ENCODE measurements at places on chromosomes 11 and 22. TPM values are rescaled to one million over a fixed set of nuclear protein-coding genes. Genes with fewer than 3 reads are reported as not detected.

The SPDYC gene
- not detected for total RNA-seq

- no peak for DNase-seq
- no peaks in the 10 kb centered on the region for H3K36me3 ChIP-seq
- H3K27me3 ChIP-seq: no peaks in the 10 kb centered on the region
- H3K4me3 ChIP-seq: no peak overlapping the region
These were observed 13.1 kb downstream of the TENM4 start for GRCh38 chr11:79427611-79428327.

- H3K27me3 ChIP-seq: no peaks in the 10 kb centered on the region
- DNase-seq: no peak
- H3K4me1 ChIP-seq: no peaks in the 10 kb centered on the region
- H3K36me3 ChIP-seq: peaks cover 8% of the 10 kb centered on the region
- H3K27ac ChIP-seq: no peak overlapping the region
These were observed 29.8 kb upstream of the PLET1 start for GRCh38 chr11:112290493-112290850.

- DNase-seq: no peak
- H3K4me1 ChIP-seq: no peaks in the 10 kb centered on the region
- H3K27ac ChIP-seq: no peak overlapping the region
- H3K27me3 ChIP-seq: no peaks in the 10 kb centered on the region
These were observed 131.1 kb downstream of the LRRC4C start for GRCh38 chr11:41328324-41328723.

- no peaks in the 10 kb centered on the region for H3K4me1 ChIP-seq
- H3K27ac ChIP-seq: no peak overlapping the region
- no peak for DNase-seq
- H3K27me3 ChIP-seq: no peaks in the 10 kb centered on the region
These were observed 84.4 kb downstream of the RRM1 start for GRCh38 chr11:4178813-4179662.

The POTEH gene
- not detected for total RNA-seq
